ENCODE measurements at places on chromosomes 6 and 20.

GRCh38 chr6:144954241-144954556 lies 669.1 kb downstream of the UTRN start:
- no peak for DNase-seq

DNA sequence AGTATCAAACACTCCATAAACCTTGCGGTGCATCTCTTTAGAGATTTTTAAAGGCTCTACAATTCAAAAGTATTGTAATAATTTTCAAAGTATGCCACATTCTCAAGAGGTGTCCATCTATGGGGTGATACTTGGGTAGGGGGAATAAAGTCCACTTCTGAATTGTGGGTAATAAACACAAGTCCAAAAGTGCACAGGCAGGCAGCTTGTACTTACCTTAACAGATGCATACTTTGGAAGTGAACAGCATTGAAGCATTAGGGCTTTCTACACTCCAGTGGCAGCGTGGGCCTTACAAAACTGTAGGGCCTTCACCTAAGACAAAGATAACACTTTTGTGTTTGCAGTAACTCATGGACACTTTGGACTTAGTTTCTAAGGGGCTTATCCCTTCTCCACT lies 58.6 kb downstream of the AIG1 start:
- DNase-seq = no peak

- no peak for DNase-seq
Measured at GRCh38 chr20:24109008-24109407, 120.4 kb upstream of the GGTLC1 start.

DNA sequence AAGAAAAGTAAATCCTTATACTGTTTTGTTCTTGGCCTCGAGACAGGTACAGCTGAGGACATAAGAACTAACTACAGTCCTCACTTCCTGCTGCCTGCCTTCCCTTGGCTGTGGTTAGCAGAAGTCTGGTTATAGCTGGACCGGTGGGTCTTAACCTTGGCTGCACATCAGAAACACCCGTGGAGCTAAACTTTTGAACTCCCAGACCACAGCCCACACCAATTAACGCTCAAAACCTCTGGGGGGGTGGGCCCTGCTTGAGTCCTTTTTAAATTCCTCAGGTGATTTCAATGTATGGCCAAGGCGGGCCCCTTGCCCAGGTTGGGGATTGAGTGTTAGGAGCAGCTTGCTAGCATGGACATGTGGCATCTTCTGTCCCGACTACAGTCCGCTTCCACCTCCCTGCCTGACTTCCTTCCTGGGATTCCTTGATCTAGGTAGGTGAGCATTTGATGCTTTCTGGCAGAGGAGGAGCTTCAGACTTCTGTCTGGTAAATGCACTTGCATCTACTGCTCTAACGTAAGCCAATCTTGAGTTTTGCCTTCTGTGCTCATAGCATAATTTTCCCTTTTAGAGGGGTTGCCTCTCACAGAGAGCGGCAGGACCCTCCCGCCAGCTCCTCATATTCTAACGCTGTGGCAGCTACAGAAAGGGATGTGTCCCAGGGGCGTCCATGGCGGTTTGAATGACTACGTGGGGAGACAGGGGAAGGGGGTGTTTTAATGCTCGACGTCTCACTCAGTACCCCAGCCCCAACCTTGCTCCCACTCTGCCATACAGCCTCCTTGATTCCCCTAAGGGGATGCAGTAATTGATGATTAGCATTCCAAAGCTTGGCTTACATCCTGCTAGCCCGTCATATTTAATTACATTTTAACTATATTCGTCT lies 390.1 kb downstream of the ZFAND3 start:
- DNase-seq = no peak

GRCh38 chr20:8995761-8996160 lies 73.1 kb upstream of the PLCB4 start:
- DNase-seq = no peak

DNA sequence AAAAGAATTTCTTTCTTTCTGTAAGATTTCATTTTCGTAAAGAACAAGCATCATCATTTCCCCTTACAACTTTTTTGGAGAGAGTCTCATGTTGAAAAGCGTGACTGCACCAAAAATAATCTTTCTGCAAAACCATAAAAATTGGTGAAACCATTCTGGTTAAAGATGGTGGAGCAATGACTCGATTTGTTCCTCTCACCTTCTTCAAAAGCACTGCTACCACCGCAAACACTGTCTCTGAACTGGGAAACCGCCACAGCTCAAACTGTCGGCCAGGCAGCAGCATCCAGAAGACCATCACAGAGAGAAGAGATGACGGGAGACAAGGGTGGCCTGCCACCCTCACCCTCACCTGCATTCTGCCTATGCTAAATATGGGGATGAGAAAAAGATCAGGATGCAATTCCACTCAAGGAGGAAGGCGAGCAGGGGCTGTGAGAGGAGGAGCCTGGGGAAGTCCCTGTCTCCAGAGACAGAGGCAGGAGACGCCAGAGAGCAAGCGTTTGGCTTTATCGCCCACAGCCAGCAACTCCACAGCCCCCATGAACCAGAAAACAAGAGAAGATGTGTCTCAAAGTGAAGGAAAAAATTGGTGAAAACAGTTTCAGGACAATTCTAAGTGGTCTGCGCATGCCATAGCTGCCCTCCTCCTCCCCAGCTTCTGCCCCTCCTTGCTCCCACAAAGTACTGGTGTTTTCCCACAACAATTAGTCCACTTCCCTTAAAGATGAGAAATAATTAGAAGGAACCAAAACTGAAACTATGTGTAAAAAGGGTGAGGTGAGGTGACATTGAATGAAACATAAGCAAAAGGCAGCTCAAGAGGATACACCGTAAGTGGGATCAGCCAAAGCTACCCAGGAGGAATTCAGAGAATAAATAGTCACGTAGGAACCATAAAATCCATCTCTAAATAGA lies 255.5 kb downstream of the KIF16B start:
- DNase-seq = no peak

GRCh38 chr6:49552596-49552995 lies 2.1 kb downstream of the C6orf141 start:
- DNase-seq = no peak

DNA sequence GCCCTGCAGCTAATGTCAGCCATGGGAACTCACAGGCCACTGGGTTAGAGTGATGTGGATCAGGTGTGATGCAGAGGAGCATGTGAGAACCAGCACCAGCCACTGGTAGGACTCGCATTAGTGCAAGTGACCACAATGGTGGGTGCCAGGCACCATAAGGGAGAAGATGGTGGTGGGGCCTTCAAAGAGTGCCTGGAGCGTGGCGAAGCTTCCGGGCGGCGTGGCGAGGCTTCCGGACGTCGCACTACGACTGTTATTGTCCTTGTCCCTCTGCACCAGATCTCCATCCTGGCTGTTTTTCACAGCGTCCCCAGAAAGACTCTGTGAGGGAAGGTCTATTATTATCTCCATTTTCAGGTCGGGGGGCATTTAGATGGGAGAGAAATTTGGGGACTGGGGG lies 43.9 kb downstream of the C20orf203 start:
- no peak for DNase-seq

DNA sequence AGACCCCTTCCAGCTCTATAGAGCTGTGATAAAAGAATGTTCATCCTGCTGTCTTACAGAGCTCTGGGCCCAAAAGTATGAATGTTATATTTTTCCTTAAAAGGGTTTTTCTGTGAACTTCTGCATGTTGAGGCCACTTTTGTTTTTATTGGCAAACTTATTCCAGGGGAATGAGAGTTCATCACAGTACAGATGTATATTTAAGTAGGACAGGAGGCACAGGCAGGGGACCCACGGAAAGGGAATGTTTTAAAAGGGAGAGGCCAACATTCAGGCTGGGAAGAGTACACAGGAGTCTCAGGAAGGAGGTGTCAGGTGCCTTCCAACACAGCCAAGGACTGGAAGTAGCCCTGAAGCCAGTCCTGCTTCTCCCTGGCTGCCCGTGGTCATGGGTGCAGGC lies 148.4 kb downstream of the EYA2 start:
- DNase-seq = no peak

- DNase-seq = no peak
Measured at GRCh38 chr20:40763646-40764295, 74.7 kb upstream of the MAFB start.

DNA sequence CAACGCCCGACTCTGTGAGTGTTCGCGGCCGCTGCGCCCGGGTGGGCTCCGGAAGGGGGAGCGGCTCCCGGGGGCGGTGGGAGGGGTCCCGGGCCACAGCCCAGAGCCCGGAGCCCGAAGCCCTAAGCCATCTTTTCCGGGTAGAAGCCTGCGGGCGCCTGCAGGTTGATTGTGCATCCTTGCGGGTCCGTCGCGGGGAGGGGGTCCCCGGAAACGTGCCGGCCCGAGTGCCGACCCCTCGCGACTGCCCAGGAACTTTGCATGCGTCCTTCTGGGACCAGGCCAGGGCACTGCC lies 413 bp downstream of the PTPRA start:
- peak; percentile 45 for DNase-seq

- DNase-seq = no peak
Measured at GRCh38 chr20:37881601-37882343, 21.2 kb upstream of the VSTM2L start.

- no peak for DNase-seq
Measured at GRCh38 chr6:97978855-97979271, 695.8 kb upstream of the MMS22L start.

- no peak for DNase-seq
Measured at GRCh38 chr6:41650120-41650519, 11.9 kb downstream of the MDFI start.

DNA sequence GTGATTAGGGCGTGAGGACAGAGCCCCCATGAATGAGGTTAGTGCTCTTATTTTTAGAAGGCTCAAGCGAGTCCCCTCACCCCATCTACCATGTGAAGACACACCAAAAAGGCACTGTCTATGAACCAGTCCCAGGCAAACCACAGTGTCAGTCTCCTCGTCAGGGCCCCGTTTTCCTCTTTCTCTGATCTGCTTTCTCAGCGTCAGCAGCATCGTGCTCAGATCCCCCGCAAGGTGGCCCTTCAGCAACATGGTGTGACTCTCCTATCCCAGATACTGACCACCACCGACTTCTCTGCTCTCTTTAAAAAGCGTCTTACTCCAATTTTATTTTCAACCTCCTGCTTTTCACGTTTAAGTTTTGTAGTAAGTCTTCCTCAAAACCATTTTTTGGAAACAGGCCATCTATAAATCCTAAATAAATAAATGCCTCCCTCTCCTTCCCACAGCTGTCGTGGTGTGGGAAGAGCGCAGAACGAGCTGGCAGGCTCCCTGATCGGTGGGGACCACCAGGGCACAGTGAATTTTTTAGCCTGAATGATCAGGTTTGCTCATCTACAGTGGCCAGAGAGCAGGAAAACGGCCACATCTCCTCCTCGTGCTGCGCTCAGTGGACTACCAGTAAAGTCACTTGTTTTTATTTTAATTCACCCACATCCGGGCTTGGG lies 113.1 kb downstream of the BMP7 start:
- DNase-seq = no peak

- DNase-seq = no peak
Measured at GRCh38 chr20:40680161-40680959, 8.7 kb downstream of the MAFB start.

DNA sequence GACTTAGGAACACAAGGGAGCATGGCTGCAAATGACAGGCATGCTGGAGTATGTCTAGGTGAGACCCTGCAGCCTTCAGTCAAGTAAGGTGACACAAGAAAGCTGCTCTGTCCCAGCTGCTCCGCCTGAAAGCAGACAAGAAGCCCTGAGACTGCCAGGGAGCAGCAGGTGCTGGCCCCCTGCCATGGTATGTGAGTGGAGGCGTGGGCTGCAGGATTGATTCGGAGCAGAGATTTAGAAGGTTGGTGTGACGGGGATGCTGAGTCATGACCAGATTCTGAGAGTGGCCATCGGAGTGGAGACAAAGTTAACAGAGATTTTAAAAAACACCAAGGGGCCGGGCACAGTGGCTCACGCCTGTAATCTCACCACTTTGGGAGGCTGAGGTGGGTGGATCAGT lies 17.8 kb downstream of the LRP11 start:
- no peak for DNase-seq

- DNase-seq = no peak
Measured at GRCh38 chr6:71444222-71444621, 155.6 kb downstream of the OGFRL1 start.

DNA sequence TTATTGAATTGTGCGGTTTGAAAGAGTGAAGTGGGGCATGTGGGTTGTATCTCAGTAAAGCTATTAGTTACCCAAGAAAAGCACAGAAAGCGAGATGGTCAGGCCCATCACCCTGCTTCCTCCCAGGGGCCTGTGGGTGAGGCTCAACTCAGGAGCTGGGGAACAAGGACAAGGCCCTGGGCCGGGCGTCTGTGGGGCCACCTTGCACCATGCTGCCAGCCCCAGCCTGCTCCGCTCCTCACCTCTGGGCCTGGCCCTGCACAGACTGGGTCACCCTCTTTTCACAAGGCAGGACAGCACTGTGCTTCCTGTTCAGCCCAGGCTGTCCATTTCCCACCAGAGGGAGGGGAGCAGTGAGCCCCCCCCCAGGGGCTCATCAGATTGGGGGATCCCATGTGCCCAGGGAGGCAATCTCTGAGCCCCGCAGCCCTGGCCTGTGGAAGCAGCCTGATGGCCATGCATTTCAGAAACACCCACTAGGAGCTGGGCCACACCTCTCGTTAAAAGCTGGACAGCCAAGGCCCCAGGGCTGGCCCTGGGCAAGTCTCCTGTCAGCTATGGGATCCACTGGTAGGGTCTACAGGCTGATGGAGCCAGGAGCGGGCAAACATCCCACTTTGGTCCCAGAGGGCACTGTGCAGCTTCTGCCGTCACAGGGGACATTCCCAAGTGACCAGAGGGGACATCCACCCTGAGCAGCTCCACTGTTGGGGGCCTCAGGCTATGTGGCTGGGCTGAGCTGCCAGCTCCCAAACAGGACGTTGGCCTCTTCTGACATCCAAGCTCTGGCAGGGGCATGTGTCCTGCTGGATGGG lies 55.9 kb downstream of the YTHDF1 start:
- DNase-seq = no peak

GRCh38 chr6:39806278-39806677 lies 14.1 kb downstream of the DAAM2 start:
- no peak for DNase-seq

- DNase-seq = peak; percentile 52
Measured at GRCh38 chr6:44074439-44074812, 52.8 kb downstream of the MRPL14 start.

DNA sequence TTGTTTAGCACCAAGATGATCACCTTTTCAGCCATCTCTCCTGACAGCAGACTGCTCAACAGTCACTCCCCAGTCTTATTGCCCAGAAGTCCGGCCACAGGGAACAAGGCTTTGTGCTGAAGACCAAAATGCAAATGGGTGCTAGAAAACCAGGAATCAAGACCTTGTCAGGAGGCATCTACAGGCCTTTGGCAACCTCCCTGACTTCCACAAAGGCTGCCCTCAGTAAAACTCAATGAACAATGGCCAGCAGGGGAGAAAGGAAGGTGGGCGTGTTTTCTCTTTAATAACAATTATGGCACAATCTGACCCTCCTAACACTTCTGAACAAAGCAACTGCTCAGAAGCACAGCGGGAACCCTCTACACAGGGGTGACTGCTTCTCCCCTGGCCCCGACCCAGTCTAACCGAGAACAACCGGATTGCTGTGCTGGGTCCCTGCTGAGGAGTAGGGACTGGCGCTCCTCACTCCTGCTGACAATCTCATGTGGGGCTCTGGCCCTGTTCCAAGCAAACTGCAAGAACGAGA lies 41.6 kb downstream of the PLCG1 start:
- DNase-seq = no peak
